Foreskin melanocyte (primary cell): ENCODE measurements at places on chromosomes 7 and 10.

DNA sequence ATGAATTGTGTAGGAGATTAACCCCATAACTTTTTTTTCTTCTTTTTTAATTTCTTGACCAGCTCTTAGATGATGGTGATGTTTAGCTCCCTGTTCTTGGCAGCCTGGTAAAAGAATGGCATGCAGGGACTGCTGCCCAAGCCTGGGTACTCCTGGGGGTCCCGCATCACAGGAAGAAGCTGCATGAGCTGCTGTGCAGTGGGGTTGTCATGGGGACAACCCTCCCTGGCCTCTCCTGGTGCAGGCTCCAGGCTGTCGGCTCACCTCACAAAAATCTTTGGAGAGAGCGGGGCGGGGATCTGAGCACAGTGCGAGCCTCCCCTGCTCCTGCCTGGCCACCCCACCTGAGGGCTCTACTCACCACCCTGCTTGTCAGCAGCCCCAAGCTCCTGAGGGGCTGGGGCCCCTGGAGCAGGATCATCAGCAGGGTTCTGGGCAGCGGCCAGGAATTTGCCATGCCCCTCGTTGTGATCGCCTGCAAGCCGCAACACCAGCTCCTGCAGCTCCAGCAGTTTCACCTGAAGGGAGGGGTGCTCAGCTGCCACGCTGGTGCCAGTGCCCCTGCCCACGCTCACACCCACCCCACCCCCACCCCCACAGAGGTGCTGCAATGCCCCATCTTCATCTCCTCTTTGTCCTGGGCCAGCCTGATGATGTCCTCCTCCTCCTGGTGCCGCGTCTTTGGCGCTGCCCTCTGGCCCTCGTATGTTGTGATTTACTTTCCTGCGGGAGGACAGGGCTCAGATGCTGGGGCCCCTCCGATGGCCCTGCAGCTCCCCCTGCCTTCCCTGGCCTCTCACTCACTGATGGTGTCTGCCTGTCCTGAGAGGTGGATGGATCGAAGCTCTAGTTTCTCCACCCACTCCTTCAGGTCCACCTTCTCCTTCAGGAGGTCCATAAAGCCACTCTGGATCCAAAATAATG lies 15.5 kb upstream of the MTPAP start:
- DNase-seq: no peak

- DNase-seq: peak; percentile 75
Observed at GRCh38 chr7:149239345-149240143, at the start of gene ZNF212. TSS of gene ZNF212 (plus strand) at chr7:149239651. CDS start at chr7:149239779, 128 bp downstream.

DNA sequence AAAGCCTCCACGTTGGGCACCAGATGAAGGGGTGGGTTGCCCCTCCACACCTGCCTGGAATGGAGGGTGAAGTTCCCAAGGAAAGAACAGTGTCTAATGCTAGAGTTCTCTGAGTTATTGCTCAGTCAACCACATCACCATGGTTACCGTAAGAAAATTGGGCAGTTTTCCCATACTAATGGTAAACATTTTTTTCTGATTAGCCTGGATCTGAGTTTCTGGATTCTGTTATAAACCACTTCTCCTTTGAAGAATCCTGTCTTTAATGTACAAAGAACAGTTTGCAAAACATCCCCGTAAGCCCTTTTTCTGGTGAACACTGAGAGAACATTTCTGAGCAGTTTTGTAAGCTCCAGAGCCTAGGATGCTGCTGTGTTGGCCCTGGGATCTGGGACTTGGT lies 45.5 kb downstream of the ABCC2 start:
- DNase-seq: no peak

DNA sequence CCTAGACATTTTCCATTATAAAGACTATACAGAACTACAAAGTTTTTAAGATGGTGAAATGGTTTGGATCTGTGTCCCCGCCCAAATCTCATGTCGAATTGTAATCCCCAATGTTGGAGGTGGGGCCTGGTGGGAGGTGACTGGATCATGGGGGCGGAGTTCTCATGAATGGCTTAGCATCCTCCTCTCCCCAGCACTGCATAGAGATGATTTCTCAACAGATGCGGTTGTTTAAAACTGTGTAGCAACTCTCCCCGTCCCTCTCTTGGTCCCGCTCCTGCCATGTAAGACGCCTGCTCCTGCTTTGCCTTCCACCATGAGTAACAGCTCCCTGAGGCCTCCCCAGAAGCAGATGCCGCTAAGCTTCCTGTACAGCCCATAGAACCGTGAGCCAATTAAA lies 1.6 kb downstream of the FAM133B start:
- no peak for DNase-seq

- DNase-seq: peak; percentile 55
Observed at GRCh38 chr10:114271779-114272167, 32.7 kb downstream of the VWA2 start.

DNA sequence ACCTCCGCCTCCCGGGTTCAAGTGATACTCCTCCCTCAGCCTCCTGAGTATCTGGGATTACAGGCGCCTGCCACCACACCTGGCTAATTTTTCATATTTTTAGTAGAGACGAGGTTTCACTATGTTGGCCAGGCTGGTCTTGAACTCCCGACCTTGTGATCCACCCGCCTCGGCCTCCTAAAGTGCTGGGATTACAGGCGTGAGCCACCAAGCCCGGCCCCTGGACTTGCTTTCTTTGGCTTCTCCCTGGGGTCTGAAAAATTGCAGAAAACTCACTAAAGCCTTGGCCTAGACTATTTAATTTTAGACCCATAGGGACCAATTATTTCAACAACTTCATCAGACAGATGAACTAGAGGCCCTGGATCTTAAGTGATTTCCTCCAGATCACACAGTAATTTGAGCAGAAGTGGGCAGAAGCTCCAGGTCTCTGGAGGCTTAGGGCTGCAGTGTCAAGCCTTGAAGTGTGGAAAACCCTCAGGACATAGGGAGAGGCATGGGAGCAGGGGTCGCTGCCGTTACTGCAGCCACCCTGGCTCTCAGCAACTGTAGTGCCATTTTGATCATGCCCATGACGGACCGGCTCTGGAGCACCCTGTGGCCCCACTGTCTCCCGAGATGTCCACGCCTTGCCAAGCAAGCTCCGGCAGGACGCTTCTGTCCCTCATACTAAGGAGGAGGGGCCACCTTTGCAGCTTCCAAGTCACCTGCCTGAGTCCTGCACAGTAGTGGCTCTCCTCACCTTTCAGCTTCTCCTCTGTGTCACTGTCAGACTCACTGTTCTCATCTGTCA lies 72.4 kb downstream of the DENND2A start:
- no peak for DNase-seq

- no peak for DNase-seq
Observed at GRCh38 chr7:104230606-104231005, 22.8 kb upstream of the ORC5 start.

DNA sequence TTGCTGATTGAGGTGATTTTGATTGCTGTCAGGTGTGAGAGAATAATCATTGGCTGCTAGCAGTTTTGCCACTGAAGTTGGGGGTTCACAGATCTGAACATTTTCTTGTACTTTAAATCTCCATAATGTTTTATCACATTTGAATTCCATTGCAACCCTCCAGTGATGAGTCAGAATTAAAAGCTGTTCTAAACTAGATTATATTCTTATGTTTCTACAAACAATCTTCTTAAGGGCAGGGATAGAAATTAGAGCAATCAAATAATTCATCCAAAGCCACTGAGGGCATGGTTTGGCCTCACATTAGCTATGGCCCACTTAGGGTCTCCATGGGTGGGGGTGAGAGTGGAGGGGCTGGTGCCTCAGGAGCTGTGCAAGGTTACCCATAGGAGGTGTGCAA lies 53.0 kb upstream of the RPA3 start:
- DNase-seq: no peak

DNA sequence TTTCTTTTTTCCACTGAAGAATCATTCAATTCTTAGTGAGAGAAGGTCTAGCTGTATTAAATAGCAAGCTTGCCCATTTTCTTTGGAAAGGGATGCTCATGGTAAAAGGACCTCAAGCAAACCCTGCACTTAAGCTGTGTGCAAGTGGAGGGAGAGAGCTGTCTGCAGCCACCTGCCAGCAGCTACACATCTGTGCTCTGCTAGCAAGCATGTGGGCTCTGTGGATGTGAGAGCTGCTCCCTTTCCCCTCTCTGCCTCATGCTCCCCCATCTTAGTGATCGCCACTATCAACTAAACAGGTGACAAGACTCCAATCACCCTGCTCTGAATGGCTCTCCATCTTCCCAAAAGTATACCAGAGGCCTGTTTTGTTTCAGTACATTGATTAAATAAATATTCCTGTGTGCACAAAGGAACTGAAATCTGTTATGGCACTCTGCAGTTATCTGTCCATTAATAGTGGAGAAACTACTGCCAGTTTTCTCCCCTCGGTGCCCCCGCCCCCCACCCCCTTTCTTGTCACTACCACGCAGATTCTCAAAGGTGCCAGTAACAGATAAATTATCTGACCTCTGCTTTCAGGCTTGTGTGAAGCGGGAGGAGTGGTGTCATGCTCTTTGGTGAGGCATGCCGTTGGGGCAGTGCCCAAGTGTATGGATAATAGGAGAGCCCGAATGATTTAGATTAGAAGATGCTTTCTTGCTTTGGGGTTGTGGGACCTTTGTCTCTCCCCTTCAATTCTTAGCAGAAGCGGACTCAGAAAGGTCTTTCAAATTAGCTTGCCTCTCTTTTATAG lies 26.4 kb downstream of the AUTS2 start:
- DNase-seq: no peak

DNA sequence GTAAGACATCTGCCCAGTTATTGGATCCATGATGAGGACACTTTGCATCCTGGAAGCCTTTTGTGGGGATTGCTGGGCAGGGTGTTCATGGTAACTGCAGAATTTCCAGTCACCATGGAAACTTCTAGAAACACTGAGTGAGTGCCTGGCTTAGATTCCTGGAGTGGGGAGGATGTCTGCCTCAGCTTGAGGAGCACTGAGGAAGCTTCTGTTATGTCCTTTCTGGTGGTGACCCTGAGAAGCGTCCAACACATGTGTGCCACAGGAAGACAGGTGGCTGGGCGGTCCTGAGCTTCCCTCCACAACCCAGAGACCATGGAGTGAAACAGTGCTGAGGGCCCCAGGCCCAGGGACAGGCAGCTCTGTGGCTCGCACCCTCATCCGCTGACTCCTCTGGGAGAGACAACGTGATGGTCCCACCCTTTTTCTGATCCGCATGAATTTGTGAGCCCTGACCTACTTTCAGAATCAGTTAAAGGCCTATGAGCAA lies 191.8 kb upstream of the CXCL12 start:
- no peak for DNase-seq

DNA sequence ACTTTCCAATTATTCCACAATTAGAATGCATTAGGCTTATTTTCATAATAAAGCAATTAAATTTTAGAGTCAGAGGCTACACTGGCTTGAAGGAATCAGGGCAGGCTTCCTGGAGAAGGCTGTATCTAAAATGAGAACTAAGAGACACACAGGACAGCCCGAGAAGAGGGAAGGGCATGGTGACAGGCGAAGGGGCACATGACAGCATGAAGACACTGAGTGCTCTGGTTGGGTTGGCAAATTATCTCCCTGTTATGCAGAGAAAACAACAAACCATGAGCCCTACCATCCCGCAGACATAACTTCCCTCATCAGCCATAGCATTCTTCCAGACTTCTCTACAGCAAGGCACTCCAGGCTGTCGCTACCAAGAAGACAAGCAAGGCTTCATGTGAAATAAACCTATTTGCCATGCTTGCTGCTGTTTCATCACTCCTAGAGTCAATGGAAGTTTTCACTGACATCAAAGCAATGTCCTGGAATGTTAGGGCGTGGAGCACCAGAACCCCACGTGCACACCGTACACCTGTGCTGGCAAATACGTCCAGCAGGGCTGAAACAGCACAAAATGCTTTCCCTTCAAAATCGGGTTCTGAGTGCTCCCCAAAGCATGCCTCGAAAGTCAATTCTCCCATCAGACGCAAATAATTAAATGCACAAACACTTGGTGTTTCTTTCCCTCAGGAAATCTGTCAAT lies 21.3 kb downstream of the VOPP1 start:
- DNase-seq: no peak

DNA sequence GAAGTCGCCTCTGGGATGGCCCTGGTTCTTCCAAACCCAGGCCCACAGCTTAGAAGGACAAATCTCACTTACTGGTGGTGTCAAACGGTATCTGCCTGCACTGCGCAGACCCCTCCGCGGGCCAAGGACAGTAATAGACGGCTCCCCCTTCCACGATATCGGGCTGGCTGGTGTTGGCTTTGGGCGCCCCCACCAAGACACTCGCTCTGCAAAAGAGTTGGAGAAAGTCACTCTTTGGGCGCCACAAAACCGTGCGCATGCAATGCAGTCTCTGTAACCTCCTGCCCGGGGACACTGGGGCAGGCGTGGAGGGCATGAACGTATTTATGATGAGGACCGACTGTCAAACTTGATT lies 1.1 kb downstream of the ITGA8 start:
- no peak for DNase-seq

DNA sequence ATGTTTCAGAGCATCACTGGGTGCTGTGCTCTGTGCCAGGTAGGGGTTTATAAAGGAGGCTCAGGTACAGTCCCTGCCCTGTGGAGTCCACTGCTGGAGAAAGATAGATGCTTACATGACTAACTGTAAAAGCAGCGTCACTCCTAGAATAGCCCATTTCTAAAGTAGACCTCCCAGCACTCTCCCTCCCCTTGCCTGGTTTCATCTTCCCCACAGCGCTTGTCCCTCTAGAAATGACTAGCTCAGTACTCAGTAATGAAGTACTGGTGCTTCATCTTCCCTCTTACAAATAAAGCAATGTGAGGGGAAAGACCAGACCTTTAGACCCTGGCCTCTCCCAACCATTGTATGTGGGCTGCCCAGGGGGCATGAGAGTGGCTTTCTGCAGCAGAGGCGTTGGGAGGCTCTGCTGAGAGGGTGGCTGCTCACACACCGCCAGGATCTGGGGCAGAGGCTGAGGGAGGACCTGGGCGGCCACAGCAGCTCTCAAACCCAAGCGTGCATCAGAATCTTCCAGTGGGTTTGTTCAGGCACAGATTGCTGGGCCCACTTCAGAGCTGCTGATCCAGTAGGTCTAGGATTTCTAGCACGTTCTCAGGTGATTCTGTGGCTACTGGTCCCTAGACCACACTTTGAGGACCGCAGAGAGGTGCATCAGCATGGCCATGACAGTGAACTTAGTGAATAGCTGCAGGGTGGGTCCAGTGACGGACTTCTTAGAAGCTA lies 110.3 kb upstream of the ANLN start:
- no peak for DNase-seq

GRCh38 chr10:30589441-30589840 lies 40.1 kb downstream of the LYZL2 start:
- DNase-seq: no peak

- DNase-seq: no peak
Observed at GRCh38 chr10:34185998-34186397, 629.1 kb downstream of the PARD3 start.

GRCh38 chr10:11689945-11690736 lies 52.0 kb upstream of the ECHDC3 start:
- no peak for DNase-seq

- DNase-seq: no peak
Observed at GRCh38 chr10:104339469-104340110, 1.3 kb upstream of the ITPRIP start.

- DNase-seq: peak; percentile 36
Observed at GRCh38 chr10:120369856-120370276, 87.2 kb upstream of the PLPP4 start.

GRCh38 chr10:96791902-96792301 lies 40.2 kb upstream of the LCOR start:
- DNase-seq: no peak

- DNase-seq: peak; percentile 78
Observed at GRCh38 chr10:3339531-3339950, 167.0 kb upstream of the PITRM1 start.

GRCh38 chr10:92699518-92700381 lies 10.0 kb downstream of the HHEX start:
- DNase-seq: peak; percentile 60

GRCh38 chr10:73922007-73922863 lies 11.3 kb downstream of the PLAU start:
- no peak for DNase-seq
